ENCODE measurements at places on chromosomes 6 and 20.

DNA sequence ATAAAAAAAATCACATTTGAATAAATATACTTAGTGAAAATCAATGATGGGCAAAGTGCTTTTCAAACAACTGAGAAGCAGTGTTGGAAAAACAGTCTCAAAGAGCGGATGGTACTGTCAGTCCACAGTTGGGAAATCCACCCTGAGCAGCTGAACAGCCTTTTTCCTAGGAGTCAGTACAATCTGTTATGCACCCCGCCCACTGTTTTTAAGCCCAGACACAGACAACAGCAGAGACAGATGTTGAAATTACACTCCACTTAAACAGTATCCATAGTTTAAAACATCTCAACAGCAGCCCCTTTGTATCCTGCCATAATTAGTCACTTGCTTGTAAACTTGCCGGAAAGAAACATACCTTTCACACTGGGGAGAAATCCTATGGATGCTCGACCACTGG is 372 bp downstream of the KIAA0408 start:
- peak; percentile 79 for DNase-seq

GRCh38 chr6:139600919-139601475 is 226.5 kb upstream of the CITED2 start:
- DNase-seq = no peak

GRCh38 chr6:25922301-25922700 is 8.2 kb downstream of the SLC17A2 start:
- no peak for DNase-seq

- DNase-seq = no peak
Observed at GRCh38 chr6:141077355-141078333, 1055.1 kb upstream of the GJE1 start.

- no peak for DNase-seq
Observed at GRCh38 chr6:75296811-75297779, 12.5 kb upstream of the TMEM30A start.

DNA sequence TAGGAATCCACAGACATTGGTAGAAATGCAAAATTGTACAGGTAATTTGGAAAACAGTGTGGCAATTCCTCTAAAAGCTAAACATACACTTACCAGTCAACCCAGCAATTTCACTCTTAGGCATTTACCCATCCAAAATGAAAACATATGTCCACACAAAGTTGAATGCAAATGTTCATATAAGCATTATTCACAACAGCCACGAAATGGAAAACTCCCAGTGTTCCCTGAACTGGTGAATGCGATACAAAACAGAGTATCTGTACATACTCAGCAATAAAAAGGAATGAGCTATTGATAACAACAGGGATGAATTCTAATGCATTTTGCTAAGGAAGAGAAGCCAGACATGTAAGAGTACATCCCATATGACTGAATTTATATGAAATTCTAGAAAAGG is 32.4 kb upstream of the RAB22A start:
- DNase-seq = no peak

GRCh38 chr6:34438705-34439104 is 12.8 kb upstream of the RPS10 start:
- DNase-seq = no peak

- DNase-seq = peak; percentile 46
Observed at GRCh38 chr6:166470863-166471410, 88.2 kb upstream of the MPC1 start.

DNA sequence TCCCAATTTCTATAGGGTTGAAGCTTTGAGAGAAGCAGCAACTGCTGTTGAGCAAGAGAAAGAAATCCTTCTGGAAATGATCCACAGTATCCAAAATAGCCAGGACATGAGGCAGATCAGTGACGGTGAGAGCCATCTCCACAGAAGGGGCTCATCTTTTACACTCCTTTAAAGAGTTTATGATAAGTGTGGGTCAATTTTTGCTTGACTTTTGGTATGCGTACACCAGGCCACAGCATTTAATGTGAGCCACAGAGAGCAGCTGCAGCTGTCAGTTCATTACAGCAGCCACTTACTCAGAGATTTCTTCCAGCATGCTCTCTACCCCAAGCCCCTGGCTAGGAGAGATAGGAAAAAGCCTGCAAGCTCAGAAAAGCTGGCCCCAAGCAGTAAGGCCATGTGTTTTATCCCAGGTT is 9.9 kb downstream of the BAG2 start:
- no peak for DNase-seq

- DNase-seq = no peak
Observed at GRCh38 chr20:19308146-19308545, 95.7 kb downstream of the SLC24A3 start.

- no peak for DNase-seq
Observed at GRCh38 chr6:47603995-47604394, 94.4 kb upstream of the ADGRF4 start.

- no peak for DNase-seq
Observed at GRCh38 chr20:63979557-63980316, at the start of gene SAMD10. Gene SAMD10, minus strand, starts transcription at chr20:63979642. Its CDS starts 175 bp downstream, at chr20:63979467.

DNA sequence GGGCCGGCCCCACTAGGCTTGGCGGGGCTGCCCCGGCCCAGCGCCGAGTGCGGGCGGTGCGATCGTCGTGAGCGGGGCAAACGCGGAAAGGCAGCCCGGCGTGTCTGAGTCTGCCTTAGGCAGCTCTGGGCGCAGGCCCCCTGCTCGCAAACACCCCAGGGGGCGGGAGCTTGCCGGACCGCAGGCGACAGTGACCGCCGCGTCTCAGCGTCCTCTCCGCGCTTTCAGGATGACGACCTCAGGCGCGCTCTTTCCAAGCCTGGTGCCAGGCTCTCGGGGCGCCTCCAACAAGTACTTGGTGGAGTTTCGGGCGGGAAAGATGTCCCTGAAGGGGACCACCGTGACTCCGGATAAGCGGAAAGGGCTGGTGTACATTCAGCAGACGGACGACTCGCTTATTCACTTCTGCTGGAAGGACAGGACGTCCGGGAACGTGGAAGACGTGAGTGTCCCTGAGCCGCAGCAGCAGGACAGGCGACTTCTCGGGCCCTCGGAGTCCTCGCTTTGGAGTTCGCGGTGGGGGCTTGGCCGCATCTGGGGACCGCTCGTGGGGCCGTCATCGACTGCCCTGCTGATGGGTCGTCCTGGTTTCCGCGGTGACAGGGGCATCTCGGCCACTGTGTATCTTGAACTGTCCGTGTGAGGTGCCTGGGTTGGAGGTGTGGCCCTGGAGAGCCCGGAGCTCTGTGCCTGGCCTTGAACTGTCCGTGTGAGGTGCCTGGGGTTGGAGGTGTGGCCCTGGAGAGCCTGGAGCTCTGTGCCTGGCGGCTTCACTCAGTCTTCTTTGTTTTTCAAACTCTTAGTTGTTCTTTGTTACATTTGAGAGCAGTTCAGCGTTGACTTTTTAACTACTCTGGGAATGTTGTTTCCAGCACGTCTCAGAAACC is 786 bp downstream of the ADRM1 start:
- no peak for DNase-seq

- DNase-seq = no peak
Observed at GRCh38 chr6:62338477-62338876, 52.5 kb upstream of the KHDRBS2 start.

GRCh38 chr6:25064006-25064405 is 128.2 kb upstream of the RIPOR2 start:
- no peak for DNase-seq

DNA sequence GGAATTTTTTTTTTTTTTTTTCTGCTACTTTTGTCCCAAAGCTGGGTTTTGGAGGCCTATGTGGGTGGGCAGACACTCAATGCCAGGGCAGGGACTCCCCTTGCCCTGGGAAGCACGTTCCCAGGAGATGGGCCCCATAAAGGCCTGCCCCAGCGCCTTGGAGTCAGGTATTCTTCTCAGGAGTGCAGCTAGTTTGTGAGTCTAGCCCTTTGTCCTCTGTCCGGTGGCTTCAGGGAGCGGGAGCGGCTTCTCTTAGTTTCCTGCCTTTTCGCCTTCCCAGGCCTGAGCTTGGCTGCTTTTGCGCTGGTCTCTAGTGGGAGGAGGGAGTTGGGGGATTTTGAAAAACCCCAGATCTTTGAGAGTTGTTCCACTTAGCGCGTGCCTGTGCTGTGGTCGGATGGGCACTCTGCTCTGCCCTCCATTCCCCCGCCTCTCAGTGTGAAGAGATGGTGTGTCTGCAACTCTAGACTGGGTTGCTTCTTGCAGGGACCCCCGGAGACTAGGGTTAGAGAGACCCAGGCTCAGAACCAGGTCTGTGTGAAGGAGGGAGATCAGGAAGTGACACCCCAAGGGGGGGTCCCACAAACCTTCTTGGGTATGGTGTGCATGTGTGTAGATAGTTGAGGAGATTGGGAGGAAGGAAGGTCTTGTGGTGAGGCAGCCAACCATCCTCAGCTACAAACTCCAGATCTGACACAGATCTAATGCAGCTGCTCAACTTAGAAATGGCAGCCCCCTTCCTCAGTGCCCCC is 1.3 kb downstream of the PLCG1 start:
- DNase-seq = no peak

DNA sequence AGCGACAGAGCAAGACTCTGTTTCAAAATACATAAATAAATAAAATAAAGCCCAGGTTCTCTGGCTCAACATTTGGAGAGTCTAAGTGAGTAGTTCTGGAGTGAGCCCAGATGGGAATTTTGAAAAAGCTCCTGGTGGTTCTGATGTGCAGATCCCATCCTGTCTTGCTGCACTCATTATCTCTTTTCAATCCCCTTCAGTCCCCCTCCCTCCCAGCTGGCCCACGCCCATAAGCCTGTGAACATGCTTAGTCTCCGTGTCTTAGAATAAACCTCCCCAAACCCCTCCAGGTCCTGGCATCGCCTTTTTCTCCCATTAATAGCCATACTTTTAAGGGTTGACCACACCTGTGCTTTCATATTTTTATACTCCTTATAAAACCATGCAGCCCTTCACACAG is 19.4 kb upstream of the TULP1 start:
- no peak for DNase-seq

DNA sequence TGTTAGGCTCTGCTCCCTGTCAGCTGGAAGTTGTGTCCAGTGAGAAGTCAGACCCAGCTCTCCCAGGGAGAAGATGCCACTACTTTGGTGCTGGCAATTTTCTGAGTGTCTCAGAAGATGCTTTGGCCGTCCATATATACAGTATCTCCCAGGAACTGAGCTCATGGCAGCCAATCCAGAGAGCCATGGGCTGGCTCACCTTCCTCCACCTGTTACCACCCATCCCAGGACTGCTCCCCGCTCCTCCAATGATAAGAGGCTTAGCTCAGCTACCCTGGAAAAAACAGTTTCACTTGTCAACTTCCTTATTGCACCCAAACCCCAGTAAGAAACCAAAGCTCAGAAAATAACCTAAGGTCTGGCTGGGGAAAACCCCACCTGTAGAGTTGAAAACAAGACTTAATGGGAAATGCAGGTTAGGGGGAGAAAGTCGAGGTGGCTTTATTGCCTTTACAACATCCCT is at the start of gene BNIP5:
BNIP5 (minus strand) TSS at position 110 of the 463 bp plus-strand sequence. CDS start 6,198 bp downstream, outside the sequence.
- no peak for DNase-seq

DNA sequence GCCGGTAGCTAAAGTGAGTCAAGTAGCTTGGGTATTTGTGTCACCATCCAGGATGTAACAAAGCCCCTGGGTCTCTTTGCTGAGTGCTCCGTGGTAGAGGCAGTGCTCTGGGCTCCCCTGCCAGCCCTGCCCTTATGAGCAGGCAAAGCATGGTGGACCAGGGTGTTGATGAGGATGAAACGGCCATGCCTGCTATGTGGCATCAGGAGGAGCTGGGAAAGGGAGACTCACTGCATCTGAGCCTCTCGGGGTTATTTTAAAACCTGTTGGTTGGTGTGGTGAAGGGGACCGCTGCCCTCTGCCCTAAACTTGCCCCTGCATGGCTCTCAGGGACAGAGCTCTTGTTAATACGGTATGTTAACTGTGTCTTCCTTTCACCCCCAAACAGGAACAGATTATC is 143.1 kb downstream of the DTNBP1 start:
- no peak for DNase-seq

GRCh38 chr6:53175027-53175426 is 26.4 kb upstream of the GCM1 start:
- no peak for DNase-seq

- DNase-seq = no peak
Observed at GRCh38 chr6:2477250-2477649, 231.8 kb upstream of the GMDS start.

DNA sequence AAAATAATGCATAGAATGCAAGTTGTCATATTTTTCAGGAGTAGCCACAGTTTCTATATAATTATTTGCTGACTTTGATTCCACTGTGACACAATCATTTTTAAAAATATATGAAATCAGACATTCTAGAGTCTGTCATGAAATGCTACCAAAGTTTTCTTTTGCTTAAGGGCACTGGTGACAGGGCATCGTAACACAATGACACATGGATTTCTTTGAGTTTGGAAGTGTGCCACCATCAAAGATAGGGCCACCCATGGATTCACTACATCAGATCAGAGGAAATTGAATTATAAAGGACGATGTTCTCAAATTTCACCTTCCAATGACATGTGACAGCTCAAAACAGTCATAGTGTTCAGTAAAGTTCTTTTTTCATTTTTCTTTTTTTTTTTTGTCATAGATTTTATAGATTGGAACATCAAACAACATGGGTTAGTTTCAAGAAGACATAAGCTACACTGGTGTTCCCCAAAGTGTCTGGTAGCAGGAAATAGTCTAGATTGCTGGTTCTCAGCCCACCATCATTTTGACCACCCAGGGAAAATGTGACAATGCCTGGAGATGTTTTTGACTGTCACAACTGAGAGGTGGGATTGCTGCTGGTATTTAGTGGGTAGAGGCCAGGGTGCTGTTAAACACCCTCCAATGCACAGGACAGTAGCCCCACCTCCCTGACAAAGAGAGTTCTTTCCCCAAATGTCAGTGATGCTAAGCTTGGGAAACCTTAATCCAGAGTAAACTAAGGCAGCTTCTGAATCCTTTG is 123.8 kb upstream of the DOK5 start:
- no peak for DNase-seq

- no peak for DNase-seq
Observed at GRCh38 chr6:165649166-165650137, 13.6 kb downstream of the PDE10A start.

DNA sequence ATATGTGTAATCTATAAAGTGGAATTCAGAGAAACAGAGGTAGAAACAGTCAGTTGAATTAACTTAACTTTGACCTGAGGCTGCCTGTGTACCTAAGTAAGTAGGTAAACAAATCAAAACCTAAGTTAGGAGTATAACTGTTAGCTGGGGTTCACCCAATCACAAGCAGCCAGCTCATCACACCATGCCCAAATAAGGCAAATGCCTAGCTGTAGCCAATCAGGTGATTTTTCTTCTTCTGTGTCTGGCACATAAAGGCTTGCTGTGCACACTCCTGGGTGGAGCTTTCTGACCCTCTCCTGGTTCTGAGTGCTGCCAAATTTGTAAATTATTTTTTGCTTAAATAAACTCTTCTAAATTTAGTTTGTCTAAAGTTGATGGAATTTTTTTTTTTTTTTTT is 54.7 kb upstream of the TRIM39 start:
- DNase-seq = no peak

DNA sequence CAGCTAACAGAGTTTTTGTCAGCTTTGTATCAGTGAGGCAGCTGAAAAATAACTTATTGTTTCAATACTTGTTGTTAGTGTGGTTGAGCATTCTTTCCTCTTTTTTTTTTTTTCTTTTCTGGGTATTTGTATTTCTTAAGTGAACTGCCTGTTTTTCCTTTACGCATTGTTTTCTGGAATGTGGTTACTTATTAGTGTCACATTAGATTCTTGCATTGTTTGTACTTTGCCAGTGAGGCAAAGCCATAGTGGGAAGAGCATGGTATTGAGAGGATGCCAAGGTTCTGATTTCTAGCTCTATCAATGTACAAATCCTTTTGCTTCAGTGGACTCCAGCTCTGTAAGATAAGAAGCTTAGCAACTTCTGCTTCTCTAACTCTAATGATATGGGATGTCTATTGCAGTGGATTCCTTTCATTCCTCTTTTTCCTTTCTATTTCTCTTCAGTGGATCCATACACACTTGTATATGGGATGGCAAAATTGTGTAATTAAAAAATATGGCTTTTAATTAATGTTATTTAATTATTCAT is 3.9 kb downstream of the CDKAL1 start:
- DNase-seq = no peak

- no peak for DNase-seq
Observed at GRCh38 chr6:45156075-45156474, 172.1 kb upstream of the RUNX2 start.

Measured in suprapubic skin (tissue), 4 donors.